ENCODE measurements at places on chromosomes 2 and 18.

DNA sequence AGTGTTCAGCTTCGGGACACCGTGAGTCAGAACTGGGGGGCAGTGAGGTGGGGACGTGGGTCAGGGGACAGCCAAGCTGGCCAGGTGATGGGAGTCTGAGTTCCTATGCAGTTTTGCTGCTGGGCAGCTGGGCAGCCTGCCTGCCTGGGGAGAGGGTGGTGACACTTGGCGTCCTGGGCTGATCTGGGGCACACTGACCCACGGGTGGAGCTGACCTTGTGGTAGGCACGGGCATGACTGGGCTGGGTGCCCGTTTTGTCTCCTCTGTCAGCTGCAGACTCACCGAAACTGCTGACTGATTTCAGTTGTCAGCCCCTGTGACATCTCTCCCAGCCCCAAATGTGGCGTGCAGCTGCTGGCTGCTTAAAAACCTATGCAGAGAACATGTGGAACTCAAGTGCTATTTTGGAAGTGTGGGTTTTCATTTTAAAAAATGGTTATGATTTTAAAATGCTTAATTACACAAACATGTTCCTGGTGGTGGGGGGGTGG lies 32.6 kb upstream of the E2F6 start:
- DNase-seq = no peak

GRCh38 chr2:98713332-98714015 lies 17.5 kb downstream of the MGAT4A start:
- no peak for DNase-seq

- DNase-seq = no peak
Measured at GRCh38 chr18:51721388-51721787, 523.9 kb upstream of the MEX3C start.

- no peak for DNase-seq
Measured at GRCh38 chr2:150204451-150204850, 283.0 kb downstream of the RND3 start.

DNA sequence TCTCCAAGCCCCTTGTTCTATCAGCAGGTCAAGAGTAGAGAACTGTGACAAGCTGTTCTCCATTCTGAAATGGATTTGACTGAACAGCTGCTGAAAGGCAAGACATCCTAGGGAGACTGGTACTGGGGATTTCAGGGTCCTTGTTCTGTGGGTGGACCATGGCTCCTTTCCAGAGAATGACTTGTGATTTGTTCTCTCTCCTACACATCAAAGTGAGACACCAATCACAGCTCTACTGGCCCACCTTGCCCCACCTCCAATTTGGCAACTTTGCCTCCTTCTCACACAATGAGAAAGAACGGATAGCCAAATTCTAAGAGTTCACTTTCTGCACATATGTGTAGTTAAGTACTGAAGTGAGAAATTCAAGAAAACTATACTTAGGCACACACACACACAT lies 67.4 kb downstream of the BCL11A start:
- no peak for DNase-seq

All from SW 1271 (cell line).